ENCODE measurements at places on chromosomes 5 and 9.
A peak's percentile ranks its signal among the peaks of the same experiment; 100 is the strongest.

- DNase-seq = no peak
Measured at GRCh38 chr9:119588874-119589744, 219.9 kb upstream of the BRINP1 start.

DNA sequence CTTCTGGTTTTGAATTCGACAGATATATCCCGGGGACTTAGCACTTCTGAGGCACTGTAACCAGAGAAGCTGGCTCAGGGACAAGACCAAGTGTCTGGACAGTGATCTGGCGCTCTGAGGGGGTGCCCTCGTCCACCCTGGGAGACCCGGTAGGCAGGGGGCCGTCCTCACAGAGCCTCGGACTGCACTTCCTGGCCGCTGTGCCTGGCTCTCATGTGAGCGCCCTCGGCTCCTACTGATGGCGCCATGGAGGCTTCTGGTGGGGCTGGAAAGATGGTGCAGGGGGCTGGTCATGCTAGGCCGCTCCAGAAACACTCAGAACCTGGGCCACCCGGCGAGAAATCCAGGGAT lies 18.8 kb upstream of the SLC6A3 start:
- no peak for DNase-seq

- DNase-seq = no peak
Measured at GRCh38 chr5:131570757-131571156, 64.3 kb downstream of the RAPGEF6 start.

- DNase-seq = no peak
Measured at GRCh38 chr9:69932901-69933300, 110.7 kb upstream of the MAMDC2 start.

DNA sequence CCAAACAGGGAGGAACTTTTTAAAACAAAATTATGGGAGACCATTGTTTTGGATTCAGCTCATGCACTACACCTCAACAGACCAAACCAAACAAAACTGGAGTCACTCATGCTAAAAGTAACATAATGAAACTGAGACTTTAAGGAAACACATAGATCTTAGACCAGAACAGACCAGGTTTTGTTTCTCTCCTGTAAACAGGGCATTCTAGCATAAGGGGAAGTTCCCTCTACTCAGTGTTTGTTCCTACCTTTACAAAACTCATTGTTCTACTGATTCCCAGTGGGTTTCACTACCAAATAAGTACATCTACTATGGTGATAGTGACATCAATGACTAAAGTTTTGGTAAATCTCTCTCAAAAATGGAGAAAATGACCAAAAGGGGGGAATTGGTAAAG lies 1103.6 kb upstream of the EDIL3 start:
- no peak for DNase-seq

DNA sequence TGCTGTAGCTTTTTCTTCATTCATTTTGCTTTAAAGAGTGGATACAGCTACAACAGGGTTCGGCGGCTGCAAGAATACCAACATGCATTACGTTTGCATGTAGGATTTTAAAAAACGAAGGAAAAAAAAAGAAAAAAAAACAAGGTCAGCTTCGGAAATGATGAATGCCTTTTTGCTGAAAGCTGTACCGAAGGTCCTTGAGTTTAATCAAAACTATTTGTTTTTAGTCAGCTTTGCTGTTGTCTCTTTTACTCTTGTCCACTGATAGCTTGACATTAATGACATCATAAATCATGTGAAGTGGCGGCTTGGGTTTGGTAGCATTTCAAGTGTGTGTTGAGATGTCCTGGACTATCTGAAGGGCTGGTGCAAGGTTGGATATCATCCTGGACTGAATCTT lies 779.1 kb downstream of the NR2F1-AS1 start:
- DNase-seq = no peak

GRCh38 chr9:134326724-134327601 lies 708 bp downstream of the RXRA start:
- DNase-seq = no peak

GRCh38 chr9:120490888-120491595 lies 88.9 kb downstream of the CDK5RAP2 start:
- DNase-seq = no peak

GRCh38 chr9:114611516-114612271 lies 603 bp downstream of the TMEM268 start:
- no peak for DNase-seq

DNA sequence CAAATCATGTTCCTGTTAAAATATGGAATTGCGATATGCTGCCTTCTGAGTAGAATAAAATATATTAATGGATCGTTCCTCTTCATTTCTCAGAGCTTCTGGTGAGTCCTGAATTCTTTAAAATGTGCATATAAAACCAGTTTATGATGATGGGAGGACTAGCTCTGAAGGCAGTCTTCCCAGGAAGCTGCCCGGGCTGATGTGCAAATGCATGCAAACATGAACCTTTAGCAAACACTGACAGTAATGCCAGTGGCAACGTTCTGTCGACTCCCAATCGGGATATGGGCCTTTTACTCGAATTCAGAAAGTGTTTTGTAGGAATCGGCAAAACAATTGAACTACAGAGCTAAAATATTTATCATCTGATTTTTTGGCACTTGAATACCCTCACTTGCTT lies 93.6 kb downstream of the TLE4 start:
- no peak for DNase-seq

- no peak for DNase-seq
Measured at GRCh38 chr5:58357121-58357520, 102.8 kb downstream of the PLK2 start.

- DNase-seq = no peak
Measured at GRCh38 chr5:96706433-96707111, 44.4 kb downstream of the CAST start.

GRCh38 chr5:132180134-132180745 lies 47.4 kb downstream of the P4HA2 start:
- no peak for DNase-seq

DNA sequence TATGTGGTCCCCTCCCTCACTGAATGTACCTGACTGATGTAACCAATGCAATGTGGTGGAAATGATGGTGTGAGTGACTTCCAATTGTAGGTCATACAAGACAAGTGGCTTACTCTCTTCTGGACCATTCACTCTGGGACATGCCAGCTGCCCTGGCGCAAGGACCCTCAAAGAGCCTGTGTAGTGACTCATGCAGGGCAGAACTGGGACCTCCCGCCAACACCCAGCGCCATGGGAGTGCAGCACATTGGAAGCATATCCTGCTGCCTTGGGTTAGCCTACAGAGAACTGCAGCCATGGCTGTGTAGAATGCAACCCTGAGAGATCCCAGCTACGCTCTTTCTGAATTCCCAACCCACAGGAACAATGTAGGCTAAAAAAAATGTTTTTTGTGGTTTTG lies 90.0 kb upstream of the PANK3 start:
- no peak for DNase-seq

- DNase-seq = no peak
Measured at GRCh38 chr5:80059354-80059980, 24.3 kb downstream of the THBS4 start.

GRCh38 chr9:29556746-29557145 lies 1983.5 kb upstream of the C9orf72 start:
- DNase-seq = no peak

DNA sequence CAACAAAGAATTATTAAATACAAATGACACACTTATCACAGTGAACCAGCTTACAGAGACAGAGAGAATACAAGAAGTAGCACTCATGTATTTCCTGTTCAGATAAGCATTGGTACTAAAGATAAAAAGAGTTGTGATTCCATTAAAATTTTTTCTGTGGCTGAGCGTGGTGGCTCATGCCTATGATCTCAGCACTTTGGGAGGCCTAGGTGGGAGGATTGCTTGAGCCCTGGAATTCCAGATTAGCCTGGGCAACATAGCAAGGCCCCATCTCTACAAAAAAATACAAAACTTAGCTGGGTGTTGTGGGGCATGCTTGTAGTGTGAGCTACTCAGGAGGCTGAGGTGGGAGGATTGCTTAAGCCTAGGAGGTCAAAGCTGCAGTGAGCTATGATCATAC lies 32.9 kb downstream of the FCHO2 start:
- DNase-seq = no peak

DNA sequence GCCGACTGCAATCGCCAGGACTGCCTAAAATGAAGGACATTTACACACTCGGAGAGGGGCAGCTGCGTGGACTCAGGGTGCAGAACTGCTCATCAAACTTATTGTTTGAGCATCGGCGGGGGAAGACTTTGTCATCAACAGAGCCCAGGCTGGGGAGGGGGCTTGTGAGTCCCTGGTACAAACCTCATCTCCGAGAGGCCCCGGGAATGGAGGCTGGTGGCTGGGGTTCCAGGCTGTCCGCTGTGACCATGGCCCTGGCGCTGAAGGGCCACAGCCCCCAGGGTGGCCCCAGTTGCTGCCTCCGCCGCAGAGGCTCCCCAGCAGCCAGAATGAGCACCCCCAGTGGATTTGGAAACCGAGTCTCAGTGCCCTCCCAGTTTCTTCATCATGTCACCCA lies 46.1 kb upstream of the RNU6ATAC start:
- peak; percentile 17 for DNase-seq

GRCh38 chr9:123954518-123955280 lies 24.8 kb upstream of the DENND1A start:
- no peak for DNase-seq
